Stimulated activated CD8-positive, alpha-beta memory T cell treated with anti-CD3 and anti-CD28 coated beads, Interleukin-2, amount 100 ng/mL, for 1 hour (primary cell): ENCODE measurements at places on chromosomes 16 and 17.

DNA sequence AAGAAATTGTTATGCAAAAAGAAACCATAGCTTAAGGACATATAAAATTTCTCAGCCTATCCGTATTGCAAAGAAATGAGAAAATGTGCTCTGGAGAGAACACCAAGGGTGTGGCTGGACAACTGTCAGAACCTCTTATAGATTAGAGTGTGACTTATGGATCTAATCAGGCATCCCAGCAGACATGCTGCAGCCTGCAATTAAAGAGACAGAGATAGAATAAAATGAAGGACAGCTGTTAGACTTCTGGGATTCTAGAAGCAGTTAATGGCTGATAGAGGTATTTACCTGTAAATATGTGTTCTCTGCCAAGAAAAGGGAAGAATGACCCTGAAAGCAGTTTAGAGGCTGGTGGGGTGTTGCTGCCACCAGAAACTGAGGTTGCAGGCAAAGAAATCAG lies 160.1 kb upstream of the KIF2B start:
- no peak for DNase-seq

DNA sequence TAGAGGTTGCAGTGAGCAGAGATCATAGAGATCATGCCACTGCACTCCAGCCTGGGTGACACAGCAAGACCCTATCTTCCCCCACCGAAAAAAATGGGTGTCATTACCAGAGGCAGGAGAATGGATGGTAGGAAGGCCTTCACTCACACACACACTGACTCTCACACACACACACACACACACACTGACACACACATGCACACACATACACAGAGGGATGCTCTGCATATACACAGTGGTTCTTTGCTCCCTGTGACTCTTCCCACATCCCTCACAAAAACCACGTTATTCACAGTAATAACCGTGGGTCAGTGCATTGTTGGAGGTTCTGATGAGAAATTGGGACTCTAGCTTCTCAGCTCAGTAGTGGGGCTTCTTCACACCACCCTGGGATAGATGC lies 300.2 kb upstream of the N4BP1 start:
- DNase-seq: no peak

DNA sequence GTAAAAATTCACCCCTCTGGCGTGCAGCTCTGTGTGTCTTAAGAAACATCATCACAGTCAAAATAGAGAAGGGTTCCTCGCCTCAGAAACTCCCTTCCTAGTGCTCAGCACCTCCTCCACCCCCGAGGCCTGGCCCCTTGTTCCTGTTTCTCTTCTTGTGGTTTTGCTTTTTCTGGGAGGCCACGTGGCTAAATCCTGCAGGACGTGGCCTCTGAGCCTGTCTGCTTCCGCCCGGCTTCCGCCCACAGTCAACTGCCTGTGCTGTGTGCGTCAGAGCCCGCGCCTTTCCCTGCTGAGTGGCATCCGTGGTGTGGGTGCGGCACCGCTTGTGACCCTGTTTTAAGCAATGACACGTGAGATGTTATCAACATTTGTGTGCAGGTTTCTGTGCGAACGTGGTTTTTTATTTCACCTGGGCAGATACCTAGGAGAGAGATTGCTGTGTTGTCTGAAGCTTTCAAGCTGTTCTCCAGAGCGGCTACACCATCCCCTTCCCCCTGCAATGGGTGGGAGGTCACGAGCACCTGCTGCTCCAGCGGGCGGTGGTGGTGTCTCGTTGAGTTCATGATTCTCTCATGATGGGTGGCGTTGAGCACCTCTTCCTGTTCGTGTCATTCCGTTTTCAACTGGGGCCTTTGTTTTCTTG lies 21.7 kb downstream of the ACSF3 start:
- DNase-seq: peak; percentile 75

GRCh38 chr16:67782567-67783352 lies 23.6 kb downstream of the RANBP10 start:
- DNase-seq: no peak

DNA sequence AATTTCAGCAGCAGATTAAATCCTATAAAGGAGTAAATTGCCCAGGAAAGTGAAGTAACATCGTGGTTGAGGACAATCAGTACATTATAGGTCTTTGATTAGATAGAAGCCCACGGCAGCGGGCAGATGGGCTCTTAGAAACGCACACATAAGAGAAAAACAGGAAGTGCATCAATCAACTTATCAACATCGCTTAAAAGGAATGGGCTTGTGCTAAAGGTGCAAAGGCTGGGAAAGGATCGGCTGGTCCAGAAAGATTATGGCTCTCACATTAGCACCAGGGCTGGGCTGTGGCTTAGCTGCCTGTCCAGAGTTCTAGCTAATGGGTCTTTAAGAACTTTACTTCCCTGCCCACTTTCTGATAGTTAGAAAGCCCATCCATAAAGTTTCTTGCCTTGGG lies 292.0 kb upstream of the TNRC6C start:
- DNase-seq: no peak

DNA sequence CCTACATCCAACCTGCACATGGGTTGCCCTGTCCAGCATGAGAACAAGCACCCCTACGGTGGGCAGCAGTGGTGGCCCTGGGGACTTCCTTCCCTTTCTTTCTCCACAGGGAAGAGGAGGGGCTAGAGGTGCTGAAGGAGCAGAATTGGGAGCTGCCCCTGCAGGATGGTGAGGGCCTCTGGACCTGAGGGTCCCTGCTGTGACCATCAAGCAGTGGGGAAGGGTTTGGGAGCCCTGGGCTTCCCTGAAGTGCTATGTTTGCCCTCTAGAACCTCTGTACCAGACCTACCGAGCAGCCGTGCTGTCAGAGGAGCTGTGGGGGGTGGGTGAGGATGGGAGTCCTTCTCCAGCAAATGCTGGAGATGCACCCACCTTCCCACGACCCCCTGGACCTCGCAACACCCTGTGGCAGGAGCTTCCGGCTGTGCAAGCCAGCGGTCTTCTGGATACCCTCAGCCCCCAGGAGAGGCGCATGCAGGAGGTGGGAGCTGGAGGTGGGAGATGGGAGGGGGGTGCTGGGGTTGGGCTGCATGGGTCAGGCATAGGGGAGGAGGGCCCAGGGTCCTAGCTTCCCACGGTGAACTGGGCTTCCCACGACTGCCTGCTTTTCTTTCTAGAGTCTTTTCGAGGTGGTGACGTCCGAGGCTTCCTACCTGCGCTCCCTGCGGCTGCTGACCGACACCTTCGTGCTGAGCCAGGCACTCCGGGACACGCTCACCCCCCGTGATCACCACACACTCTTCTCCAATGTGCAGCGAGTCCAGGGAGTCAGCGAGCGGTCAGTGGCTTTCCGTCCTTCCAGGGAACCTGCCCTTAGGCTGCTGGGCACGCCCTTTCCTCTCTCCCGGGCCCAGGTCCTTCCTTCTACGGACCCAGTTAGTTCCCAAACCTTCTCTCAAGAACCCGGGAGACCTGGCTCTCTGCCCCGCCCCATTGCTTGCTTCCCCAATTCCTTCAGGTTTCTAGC lies 5.0 kb downstream of the ARHGEF15 start:
- no peak for DNase-seq

DNA sequence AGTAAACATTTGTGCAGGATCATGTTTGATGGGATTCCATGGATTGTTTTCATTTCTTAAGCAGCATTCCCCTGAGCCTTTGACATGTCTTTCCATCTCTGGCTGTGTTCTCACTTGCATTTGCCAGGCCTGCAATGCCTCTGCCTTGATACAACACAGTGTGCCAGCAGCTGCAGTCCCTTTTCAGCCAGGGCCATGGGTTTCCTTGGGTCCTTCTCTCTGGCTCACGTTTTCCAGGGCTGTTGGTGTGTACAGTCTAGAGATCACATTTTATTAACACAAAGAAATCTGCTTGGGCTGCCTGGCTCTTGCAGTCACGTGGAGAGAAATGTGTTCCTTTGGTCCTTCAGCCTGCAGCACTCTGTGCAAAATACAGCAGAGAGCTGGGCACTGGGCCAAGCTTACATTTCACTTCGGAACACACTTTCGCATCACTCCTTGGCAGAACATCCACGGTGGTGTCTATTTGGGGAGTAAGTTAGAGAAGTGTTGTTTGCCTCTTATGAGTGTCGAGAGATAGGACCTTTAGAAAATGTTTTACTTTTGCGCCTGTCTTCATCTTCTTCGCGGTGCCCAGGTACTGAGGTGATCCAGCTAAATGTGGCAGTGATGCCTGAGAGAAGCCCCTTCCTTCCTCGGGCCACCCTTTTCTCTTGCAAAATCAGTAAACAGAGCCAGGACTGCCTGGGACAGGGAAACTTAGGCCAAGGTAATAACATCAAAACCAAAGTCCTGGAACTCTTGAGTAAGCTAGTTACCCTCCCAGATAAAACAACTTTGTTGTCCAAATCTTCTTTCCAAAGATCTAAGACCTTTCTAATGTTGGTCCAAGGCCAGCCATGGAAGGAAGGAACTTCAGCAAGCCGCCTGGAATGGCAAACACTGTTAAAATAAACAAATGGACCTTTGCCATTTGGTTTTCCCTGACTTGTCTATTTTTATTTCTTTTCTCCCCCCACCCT lies 20.9 kb downstream of the HLF start:
- DNase-seq: no peak

DNA sequence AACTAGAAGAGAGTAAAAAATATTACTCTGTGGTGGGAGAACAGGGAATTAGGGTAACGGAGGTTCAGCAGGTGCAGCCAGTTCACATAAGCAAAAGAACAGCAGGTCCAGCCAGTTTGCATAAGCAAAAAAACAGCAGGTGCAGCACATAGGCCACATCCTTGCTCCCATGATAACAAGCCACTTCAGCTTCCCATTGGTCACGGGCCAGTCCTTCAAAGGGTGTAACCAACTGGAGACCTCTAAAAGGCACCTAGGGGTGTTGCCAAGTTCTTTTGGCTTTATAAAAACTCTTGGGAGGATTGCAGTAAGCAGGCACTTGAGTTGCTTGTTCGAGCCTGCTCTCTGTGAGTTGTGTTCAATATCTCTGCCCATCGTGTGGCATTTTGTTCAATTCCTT lies 488.1 kb downstream of the XYLT1 start:
- DNase-seq: no peak
